Activated T-helper 1 cell treated with Interleukin-2 at 50 U/mL for 16 hours (primary cell): ENCODE measurements at places on chromosomes 2 and 18.

DNA sequence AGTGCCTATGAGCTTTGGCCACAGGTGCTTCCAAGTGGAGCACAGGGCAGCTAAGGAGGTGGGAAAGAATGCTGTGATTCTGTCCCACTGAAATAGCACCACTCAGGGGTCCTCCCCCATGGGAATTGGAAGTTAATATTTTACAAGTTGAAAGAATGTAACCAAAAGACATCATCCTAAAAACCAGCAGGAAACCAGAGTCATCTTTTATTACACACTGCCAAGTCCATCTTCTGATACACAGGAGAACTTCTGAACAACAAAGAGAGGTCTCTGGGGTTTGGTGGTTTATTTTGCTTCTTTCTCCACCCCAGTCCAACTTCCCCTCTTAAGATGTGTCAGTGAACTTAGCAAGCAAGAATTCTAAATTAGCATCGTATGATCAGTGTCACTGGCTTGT is 47.7 kb downstream of the COLEC12 start:
- no peak for DNase-seq

DNA sequence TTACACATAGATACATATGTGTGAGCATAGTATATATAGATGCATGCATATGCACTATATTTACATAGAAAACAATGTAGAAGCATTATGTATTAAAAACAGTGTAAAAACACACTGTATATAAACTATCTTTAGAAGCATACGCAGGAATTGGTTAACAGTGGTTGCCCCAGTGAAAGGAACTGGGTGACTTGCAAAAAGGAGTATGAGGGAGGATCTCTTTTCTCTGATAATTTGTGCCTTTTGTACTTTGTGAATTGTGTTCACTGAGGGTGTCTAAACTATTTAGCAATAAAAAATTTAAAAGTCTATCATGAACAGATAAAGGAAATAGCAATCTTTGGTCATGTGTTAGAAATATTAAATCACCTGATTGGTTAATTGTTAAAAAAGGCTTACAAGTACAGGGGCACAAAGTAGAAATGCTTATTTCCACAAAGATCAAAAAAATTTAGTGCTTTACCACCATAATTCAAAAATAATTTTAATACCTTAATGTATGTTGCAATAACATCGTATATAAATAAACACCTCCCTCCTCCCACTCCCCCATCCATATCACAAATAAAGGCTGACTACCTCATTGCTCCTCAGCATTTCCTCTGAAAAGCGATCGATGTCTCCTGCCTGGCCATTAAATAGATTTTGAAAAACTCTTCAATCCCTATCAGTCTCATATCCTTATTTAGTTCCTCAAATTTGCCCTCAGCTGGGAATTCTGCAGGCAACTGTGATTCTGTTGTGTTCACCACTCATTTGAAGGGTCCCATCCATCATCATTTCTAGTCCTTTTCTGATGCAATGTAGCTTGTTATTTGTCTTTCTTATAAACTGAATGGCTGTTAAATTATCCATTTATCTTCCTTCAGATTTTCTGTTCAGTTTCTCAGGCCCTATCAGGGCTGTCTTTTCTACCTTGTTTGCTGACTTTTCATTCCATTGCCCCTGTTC is 257.3 kb downstream of the AGPS start:
- DNase-seq: no peak

- DNase-seq: no peak
These were observed 5.0 kb downstream of the GAD1 start for GRCh38 chr2:170821531-170822289.

DNA sequence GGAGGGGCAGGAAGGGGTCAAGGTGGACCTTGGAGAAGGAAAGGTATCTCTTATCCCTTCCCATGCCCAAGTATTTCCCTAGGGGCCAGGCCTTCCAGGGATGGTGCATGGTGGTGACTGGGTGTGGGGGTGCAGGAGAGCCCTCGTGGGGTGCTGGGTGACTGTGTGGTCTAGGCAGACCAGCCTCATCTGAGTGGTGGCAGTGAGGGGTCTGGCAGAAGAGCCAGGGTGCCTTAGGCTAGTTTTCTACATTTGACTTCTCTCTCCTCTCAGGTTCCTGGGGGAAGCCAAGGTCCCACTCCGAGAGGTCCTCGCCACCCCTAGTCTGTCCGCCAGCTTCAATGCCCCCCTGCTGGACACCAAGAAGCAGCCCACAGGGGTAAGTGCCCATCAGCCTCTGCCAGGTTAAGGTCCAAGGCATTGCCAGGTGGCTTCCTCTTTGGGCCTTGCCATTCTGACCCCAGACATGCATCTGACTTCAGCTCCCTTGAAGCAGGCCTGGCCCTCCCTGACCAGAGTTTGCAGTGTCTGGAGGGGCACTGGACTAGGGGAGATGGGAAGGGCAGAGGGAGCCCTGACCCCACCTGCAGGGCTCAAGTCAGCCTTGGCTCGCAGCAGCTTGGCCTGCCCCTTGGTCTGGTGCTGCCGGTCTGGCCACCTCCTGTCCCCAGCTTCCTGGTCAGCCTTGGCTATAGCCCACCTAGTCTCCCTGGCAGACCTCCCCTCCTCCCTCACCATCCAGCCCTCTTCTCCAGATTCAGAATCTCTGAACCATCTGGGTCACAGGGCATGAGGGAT is 49.8 kb downstream of the DYSF start:
- DNase-seq: no peak

DNA sequence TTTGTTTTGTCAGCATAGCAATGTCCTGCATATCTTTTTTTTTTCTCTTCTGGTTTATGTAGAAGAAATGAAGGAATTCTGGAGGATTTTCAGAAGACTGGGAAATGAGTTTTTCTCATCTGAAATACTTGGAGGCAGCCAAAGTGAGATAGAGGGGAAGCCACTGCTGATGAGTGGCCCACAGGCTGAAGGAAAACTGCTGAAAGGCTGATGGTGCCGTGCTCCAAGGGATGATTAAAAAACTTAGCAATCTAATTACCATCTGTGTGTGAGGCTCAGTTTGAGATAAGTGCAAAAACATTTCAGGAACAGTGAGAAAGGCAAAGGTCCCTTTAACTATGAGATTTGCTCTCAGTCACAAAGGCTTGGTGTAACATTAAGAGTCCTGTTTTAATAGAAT is 98.5 kb downstream of the EVA1A start:
- DNase-seq: no peak

DNA sequence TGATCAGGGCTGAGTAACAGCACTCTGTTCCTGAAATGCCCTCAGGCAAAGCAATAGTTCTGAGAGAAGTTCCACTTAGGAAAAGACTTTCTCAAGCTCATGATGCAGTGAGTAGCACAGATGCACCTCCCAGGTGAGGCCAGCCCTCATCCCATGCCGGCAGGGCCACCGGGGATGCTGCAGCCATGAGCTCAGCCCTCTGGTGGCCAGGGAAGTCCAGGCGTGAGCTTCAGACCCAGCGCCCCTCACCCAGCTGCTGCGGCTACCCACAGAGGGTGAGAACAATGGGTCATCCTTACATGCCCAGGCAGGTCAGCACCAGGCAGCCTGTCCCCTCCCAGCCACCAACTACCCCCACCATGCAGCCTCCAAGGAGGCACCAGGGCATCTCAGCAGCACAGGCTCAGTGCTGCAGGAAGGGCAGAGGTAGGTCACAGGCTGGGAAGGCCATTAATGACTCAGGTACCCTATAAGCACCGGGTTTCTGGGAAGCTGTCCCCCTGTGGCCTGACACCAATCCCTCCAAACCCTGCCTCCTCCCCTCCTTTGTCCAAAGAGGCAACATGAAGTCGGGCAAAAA is 50.6 kb downstream of the TTC32 start:
- DNase-seq: no peak

DNA sequence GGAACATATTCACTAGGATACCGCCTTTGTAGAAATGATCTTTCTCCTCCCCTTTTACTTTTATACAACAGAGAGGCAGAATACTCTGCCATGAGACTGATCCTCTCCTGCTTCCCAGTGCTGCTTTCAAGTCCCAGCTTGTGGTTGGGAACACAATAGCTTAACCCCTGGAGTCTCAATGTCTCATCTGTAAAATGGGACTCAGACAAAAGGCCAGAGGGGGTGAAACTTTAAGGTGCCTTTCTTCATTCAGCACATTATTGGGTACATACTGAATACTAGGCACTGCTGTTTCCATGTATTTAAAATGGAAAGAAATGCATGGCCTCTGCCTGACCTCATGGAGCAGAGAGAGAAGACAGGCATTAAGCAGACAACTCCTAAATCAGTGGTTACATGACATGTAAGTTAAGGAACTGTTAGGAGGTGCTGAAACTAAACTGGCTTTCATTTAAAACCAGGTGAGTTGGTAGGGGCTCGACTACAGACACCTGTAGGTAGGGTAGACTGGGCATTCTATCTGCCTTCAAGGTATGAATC is 53.8 kb downstream of the MAP4K4 start:
- DNase-seq: no peak

GRCh38 chr2:43340066-43340465 is 113.7 kb upstream of the ZFP36L2 start:
- no peak for DNase-seq

DNA sequence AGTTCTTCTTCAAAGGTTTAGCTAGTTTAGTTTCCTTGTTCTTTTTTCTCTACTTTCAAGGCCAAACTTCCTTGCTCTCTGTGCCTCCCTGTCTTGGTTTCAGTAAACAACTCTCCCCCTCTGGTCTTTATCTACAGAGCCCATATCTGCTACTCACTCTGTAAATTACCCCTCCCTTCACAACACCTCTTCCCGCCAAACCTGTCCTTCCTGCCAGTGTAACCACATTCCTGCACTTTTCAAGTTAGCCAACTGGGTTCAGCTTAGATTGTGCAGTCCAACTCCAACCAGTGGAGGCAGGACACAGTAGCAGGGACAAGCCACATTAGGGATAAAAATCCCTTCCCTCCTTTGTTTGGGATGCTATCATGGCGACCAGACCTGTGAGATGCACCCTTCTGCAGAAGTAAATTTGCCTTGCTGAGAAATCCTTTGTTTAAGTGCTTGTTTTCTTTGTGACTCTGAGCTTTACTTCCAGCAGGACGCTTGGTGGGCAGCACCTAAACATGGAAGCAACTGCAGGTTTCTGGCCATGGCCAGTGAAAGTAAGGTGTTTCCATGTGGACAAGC is 706.0 kb downstream of the KCNJ3 start:
- no peak for DNase-seq

DNA sequence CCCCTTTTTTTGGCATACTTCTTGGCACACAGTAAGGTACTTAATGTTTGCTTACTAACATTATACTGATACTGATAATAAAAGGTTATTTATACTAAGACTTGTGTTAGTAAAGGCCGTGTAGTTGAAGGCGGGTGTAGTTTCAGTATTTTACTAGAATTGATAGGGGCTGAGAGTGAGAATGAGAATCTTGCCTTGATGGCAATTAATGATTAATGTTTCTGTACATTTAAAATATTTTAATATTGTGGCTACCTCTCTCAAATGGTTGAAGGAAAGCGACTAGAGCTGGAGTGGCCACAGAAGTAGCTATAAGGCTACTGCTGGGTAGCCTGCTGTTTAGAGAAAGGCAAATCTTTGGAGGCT is 29.3 kb downstream of the PELI1 start:
- DNase-seq: no peak

DNA sequence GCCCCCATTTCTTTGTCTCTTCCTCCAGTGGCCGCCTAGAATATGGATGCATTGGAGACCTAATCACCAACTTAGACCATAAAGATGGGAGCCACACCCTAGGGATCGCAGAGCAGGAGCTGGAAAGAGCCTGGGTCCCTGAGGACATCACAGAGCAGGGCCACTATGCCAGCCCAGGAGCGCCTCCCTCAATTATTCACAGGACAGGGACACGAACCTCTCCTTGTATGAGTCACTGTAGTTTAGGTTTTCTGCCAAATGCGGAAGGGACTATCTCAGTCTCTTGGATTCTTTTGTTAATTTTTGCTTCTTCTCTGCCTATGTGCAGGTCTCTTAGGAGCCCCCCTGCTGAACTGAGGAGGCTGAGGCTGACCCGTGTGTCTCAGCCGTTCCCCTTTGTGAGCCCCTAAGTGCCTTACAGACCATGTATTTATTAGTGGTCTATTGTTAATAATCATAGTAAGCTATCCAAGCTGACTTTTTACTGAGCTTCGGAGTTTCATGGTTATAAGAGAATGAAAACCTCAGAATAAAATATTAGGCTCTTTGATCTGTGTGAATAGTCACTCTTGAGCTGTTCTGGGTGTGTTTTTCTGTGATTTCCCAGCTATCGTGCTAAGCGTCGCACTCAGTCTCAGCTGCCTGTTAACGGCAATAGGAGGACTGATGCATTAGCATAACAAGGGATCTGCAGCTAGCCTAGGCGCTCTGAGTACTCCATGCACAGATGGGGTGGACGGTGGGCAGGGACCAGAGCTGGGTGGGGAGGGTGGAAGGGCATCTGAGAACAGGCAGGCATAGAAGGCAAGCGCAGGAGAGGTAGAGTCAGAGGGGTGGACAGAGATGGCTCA is 12.7 kb upstream of the PTPN4 start:
- no peak for DNase-seq

- no peak for DNase-seq
These were observed 177.1 kb downstream of the RNF144A start for GRCh38 chr2:7094231-7094741.

DNA sequence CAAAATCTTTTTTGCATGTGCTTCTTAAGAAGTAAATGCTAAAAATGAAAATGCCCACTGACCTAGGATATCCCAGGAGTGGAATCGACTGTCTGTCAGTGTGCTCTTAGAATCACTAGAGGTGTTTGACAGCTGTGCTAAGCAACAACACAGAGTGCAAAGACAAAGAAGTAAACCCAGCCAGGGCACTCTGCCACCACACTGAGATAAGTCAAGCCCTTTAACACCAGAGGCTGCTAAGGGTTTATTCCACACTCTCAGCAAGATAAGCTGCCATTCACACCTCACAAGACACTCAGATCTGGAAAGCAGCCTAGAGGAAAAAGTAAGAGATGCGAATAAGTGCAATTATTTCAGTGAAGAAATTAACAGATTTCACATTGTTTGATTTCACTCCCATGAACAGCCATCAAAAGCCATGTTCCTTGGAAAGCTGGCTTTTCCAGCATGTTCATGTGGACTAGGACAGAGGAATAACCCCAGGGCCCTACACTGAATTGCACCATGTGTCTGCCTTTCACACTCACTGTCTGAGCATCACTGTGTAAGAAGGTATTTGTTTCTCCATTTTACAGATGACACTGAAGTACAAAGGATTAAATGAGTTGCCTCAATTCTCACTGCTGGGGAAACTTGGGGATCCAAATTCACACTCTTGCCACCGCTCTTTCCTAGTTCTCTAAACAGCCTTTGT is 6.0 kb upstream of the BMP10 start:
- DNase-seq: no peak

- DNase-seq: no peak
These were observed 40.3 kb upstream of the FBXO11 start for GRCh38 chr2:47946593-47946992.

DNA sequence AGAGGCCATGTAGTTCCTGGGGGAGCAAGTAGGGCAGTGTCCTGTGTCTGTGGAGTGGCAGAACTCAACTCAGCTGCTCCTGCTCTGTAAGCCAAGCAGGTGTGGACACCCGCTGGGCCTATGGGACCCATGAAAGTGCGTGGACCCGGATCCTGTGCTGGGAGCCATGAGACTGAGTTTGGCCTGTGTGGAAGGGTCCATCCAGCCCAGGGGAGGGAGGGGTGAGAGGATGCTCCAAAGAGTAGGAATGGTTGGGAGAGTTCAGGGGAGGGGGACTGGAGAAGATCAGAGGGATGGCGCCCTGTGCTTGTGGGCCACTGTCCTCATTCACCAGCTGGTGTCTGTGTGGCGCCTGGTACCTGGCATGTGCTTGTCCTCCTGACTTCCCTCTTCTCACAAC is 226.4 kb upstream of the HS6ST1 start:
- no peak for DNase-seq
